ENCODE measurements at places on chromosomes 7 and 10.
A peak's percentile ranks its signal among the peaks of the same experiment; 100 is the strongest.

DNA sequence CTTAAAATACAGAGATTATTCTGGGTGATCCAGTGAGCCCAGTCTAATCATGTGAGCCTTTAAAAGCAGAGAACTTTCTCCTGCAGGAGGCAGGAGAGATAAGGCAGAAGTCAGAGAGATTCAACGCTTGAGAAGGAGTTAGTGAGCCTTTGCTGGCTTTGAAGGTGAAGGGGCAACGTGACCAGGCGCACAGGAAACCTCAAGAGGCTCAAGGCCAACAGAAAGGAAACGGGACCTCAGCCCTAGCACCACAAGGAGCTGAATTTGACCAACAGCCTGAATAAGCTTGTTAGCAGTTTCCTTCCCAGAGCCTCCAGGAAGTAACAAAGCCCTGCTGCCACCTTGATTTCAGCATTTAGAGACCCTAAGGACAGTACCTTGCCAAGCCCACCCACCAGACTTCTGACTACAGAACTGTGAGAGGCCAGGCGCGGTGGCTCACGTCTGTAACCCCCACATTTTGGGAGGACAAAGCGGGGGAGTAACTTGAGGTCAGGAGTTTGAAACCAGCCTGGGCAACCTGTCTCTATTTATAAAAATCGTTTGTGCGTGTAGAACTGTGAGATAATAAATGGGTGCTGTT is 87.3 kb upstream of the KAT6B start:
- no peak for DNase-seq

- DNase-seq, result no peak
Observed at GRCh38 chr10:132131581-132132420, 54.9 kb upstream of the DPYSL4 start.

GRCh38 chr10:122347170-122347841 is 27.2 kb upstream of the PLEKHA1 start:
- DNase-seq, result no peak

DNA sequence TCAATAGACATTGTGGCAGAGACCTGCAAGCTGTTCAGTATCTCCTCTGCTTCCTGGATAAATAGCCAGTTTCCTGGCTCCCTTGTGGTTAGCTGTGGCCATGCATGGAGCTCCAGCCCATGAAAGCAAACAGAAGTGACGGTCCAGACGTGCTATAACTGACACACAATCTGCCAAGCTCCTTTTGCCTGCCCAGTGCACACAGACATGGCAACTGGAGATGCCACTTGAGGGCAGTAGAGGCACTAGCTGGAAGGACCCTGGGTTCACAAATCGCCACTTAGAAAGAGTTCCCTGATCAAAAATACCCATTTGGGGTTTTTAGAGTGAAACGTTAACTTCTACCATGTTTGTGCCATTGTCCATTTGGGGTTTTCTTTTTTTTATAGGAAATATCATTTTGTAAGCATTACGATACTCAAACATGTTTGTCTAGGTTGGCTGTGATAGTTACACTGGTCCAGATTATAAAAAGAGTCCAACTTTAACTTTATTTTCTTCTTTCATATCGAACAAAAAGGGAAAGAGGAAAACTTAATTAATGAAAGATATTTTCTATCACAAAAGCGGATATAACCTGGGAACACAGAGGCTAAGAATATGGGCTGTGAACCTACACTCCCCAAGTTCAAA is 31.3 kb downstream of the KIN start:
- DNase-seq, result no peak

DNA sequence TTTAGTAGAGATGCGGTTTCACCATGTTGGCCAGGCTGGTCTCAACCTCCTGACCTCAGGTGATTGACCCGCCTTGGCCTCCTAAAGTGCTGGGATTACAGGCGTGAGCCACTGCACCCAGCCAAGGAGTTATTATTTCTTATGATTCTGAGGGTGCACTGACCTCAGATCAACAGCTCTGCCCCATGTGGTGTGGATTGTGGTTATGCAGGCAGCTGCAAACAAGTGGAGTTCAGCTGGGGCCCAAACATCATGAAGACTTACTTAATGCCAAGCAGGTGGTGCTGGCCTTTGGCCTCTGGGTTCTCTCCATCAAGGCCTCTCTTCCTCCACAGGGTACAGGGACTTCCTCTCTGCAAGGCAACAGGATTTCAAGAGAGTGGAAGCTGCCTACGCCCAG is 45.1 kb upstream of the OPTN start:
- DNase-seq, result no peak

DNA sequence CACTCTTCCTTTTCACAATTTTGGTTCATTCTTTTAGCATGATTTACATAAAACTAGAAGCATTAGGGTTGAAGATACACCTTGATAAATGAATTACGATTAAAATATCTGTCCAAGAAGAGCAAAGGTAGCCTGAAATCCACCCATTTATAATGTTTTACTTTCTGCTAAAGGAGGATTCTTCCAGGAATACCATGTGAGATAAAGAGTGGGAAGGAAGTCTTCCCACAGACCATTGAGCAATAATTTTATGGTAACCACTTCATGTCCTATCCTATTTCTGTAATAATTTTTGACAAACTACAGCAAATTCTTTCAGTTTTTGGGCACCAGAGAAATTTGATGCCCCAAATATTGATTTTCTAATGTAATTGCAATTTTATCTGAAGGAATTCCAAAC is 150.6 kb upstream of the STEAP4 start:
- DNase-seq, result no peak

DNA sequence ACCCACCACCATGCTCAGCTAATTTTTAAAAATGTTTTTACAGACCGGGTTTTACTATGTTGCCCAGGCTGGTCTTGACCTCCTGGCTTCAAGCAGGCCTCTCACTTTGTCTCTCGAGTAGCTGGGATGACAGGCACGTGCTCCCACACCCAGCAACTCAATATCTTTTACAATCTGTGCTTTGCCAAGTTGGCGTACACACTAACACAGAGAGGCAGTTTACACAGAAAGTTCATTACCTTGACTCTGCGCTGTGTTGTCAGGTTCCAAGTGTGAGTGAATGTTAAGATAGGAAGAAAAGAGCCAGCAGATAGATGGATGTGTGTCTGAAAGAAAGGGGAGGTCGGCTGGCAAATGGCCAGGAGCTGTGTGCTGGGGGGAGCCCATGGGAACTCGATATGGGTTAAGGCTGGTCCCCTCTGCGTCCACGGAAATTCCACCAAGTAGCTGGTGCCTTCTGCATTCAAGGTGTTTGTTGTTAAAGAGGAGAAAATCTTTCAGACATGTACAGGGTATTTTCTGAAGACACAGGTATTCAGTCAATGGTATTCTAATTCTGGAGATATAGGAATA is 299.8 kb downstream of the CAMK1D start:
- no peak for DNase-seq

- no peak for DNase-seq
Observed at GRCh38 chr7:25624051-25624450, 395.8 kb upstream of the NPVF start.

DNA sequence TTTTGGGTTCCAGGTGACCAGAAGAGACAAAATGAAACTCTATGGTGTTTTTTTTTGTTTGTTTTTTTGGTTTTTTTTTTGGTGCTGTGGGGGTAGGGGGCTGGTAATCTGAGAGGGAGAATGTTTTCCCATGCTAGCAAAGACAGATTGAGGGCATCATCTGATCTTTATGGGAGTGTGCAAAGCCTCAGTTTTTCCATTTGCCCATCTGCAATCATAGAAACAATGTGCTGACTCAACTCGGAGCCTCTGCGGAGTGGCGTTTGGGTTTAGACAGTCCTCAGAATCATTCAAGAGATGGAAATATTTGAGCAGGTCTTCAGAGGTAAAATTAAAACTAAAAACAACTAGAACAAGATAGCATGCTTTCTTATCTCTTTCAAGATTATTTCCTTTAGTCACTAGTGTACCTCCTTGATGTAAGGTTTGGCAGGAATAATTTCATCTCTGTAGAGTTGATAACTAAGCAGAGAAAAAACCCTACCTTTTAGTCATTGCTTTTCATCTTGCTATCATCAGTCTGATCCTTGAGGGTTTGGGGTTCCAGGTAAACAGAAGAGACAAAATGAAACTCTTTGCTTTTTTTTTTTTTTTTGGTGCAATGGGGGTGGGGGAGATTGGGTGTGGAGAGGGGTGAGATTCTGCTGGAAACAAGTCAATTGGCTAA is 18.0 kb downstream of the CNNM2 start:
- DNase-seq, result no peak

DNA sequence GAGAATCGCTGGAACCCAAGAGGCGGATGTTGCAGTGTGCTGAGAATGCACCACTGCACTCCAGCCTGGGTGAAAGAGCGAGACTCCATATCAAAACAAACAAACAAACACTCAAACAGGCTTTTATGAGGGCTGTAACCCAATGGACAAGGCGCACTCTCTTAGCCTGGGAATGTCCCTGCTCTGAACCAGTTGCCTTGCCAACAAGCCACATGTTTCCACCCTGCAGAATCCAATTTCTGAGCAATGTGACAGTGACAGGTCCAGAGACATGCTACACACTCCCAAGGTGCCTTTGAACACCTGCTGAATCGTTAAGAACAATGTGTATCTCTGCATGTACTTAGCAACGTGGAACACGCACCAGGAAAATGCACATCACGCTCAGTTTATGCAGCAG is 186.8 kb upstream of the AUTS2 start:
- DNase-seq, result no peak

DNA sequence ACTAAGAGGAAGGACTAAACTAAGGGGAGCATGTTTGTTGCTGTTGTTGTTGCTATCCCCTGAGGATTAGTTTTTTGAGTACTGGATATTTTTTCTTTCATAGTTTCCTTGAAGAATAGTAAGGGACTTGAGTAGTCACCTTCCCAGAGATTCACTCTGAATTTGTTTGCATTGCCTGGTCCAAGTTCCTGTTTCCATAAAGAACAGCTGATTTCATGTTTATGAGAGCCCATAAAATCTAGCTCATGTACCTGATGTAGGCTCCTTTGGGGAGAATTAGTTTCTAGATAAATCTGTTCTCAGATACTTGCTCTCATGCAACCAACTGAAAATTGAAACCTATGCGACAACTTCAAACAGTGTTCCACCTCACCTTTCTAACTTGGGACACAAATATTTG is 464.4 kb upstream of the MBL2 start:
- DNase-seq, result no peak

DNA sequence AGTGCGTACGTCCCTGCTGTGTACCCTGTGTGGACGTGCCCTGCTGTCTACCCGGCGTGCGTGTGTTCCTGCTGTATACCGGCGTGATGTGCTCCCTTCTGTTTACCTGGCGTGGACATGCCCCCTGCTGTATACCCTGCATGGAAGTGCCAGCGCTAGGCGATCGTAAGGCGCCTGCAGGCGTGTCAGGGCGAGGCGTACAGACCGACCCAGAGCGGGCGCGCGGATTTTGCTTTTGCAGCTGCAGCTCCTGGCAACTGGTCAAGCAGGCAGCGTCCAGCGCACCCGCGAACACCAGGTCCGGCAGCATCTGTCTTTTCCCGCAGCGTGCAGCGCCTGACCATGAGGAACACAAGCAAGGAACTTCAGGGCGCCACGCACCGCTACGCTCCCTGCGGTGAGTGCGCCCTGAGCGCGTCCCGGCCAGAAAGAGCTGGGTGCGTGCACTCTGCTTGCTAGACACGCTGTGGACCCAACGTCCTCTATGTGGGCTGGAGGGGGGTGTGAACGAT is 680 bp downstream of the C7orf57 start:
- no peak for DNase-seq

DNA sequence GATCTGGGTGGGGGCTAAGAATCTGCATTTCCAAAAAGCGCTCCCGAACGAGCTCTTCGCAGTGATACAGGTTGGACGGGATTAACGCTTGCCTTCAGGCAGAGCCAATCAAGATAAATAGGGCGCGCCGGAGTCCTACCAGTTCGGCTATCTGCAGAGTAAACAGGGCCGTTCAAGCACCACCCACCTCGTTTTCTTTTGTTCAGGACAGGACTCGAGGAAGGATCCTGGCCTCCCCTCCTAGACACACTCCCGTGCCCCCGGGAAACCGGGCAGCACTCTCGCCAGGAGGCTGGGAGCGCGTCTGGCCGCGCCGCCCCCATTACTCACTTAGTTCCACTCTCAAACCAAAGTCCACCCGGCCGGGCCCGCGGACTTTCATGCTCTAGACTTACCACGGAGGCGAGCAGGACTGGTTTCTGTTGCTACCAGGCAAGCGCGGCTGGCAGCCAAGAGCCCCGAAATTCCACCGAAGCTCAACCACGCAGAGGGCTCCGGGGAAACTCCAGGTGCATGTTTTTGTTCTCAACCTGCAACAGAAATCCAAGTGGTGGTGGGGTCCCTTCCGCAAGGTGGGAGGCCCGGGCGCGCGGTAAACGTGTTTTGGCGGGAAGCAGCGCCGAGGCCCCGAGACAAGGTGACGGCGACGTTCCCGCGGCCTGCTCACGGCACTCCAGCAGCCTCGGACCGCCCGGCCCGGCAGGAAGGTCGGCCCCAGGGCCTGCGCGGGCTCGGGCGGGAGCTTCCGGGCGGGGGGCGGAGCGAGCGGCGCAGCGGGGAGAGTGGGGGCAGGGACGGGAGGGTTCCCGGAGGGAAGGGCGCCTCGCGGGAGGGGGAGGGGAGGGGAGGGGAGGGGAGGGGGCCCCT is 12.7 kb downstream of the HNRNPF start:
- no peak for DNase-seq

GRCh38 chr7:151626422-151627115 is 106.9 kb upstream of the RHEB start:
- DNase-seq, result no peak

GRCh38 chr7:98616381-98617050 is 569 bp upstream of the NPTX2 start:
- no peak for DNase-seq

DNA sequence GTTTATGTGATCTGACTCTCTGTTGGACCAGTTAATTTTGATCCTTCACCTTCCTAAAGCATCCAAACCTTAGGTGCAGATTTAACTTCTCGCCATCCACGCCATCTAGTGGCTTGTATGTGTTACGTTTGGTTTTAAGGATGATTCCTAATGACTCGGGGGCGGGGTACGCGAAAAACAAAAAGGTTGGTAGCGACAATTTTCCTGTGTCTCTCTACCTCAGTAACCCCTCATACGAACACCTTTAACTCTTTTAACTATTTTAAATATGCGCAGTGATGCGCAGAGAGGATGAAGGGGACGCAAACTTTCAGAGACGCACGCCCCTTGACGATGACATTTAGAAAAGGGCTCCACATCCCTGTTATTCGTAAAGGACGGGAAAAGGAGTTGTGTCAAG is 714 bp upstream of the KCND2 start:
- peak; percentile 46 for DNase-seq

GRCh38 chr7:11376529-11376928 is 402.9 kb downstream of the PHF14 start:
- DNase-seq, result no peak

- DNase-seq, result no peak
Observed at GRCh38 chr7:142185801-142186200, 72.1 kb downstream of the PRSS58 start.

- no peak for DNase-seq
Observed at GRCh38 chr7:1426474-1426873, 32.8 kb downstream of the MICALL2 start.

DNA sequence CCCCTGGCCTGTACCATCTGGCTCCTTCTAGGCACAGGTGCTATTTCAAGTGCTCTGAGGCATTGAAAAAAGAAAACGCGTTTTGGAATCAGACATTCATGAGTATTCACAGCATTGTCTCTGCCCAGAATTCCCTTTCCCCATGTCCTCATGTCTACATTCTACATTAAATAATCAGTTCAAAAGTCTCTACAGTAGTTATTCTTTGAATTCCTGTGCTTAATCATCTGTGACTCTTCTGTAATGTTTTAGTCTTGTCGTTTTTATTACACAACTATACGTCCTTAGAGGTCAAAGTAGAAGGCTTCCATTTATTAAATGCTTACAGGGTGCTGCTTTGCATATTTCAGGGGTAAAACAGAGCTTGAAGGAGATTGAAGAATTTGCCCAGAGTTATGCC is 95.7 kb downstream of the BICC1 start:
- no peak for DNase-seq

- DNase-seq, result no peak
Observed at GRCh38 chr10:60425392-60426110, 35.9 kb upstream of the ANK3 start.

All from SHP77 treated with DMSO at 0.1 percent for 48 hours (cell line).